Stimulated activated CD4-positive, alpha-beta T cell treated with anti-CD3 and anti-CD28 coated beads, Interleukin-2, amount 100 ng/mL, for 24 hours (primary cell): ENCODE measurements at places on chromosomes 2 and 18.
A peak's percentile ranks its signal among the peaks of the same experiment; 100 is the strongest.

- DNase-seq, result no peak
These were observed 923.4 kb downstream of the SOCS6 start for GRCh38 chr18:71212222-71212621.

DNA sequence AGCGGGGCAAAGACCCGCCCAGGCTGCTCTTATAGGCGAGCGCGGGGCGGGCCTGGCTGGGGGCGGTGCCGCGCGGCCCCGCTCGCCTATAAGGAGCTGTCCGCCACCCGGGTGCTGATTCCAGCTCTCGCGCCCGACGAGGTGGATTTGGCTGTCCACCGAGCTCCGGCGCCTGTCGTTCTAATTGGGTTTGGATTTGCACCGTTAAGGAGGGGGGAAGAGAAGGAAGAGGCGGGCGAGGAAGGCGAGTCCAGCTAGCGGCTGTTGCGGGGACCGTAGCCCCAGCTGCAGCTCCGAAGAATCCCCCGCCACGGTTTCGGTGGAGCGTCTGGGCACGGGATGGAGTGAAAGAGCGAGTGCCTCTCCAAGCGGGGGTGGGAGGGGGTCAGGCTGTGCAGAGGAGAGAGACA lies at the start of gene CNTNAP5:
Gene CNTNAP5 (plus strand): TSS at position 117 of the 410 bp plus-strand sequence. CDS start 364 bp downstream, outside the sequence.
- peak; percentile 26 for DNase-seq

DNA sequence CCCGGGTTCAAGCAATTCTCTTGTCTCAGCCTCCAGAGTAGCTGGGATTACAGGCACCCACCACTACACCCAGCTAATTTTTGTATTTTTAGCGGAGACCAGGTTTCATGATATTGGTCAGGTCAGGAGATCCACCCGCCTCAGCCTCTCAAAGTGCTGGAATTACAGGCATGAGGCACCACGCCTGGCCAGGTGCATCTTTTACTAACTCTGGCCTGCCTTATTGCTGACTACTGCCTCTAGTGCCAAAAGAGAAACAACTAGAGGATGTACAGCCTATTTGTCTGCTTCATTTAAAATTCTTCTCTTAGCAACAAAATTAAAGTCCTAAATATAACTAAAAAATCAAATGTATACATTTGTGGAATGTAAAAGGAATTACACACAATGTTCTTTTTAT lies 115.4 kb downstream of the BMPR2 start:
- DNase-seq, result no peak

DNA sequence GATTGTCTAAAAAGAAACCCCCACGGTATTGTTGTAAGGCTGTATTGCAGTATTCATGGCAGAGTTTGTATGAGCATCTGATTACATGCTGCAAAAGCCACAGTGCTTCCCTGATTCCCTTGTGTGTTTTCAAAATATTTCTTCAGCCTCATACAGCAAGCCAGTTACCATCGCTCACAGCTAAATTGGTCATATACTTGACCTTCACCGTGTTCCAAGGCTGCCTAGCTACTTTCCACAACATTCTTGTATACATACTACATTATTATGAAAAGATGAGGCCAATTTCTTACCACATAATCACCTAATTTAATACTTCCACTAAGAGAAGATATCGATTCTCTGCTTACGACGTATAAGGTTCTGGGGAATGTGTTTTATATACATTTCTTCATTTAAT lies 576.3 kb upstream of the CNTNAP5 start:
- no peak for DNase-seq

DNA sequence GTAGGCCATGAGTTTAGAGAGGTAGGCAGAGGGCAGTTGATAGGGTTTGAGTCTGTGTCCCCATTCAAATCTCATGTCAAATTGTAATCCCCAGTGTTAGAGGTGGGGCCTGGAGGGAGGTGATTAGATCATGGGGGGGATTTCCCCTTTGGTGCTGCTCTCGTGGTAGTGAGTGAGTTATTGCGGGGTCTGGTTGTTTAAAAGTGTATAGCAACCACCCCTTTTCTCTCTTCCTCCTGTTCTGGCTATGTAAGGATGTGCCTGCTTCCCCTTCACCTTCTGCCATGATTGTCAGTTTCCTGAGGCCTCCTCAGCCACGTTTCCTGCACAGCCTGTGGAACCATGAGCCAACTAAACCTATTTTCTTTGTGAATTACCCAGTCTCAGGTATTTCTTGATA lies 25.5 kb downstream of the MARCHF4 start:
- DNase-seq, result peak; percentile 12

DNA sequence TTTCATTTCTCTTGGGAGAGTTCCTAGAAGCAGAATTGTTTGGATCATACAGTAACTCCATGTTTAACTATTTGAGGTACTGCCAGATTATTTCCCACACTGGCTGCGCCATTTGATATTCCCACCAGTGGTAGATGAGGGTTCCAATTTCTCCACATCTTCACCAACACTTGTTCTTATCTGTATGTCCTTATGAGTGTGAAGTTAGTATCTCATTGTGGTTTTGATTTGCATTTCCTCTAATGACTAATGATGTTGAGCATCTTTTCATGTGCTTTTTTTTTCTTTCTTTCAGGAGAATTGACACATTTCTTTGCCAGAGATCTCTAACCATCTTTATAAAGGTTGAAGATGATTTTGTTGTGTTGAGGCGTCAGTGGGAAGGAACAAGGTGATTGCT lies 4.1 kb upstream of the MGAT5 start:
- DNase-seq, result no peak

DNA sequence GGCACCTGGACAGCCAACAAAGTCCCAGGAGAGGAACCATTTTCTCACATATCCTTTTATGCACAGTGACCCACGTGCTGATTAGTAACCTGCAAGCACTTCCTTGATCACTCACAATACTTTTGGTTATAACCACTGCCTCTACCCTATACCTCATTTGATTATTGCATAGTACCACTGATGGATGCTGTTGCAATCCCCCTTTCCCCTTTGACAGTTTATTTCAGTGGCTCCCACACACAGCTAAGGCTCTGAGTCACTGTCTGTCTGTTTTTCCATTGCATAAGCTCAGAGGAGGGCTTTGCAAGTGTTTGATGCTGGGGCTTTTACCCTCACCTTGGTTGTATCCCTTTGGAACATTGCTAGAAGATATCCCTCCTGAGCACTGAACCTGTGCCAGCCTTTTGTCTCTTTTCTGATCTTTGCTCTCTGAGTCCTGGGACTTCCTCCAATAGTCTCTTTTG lies 101.7 kb upstream of the RBBP8 start:
- DNase-seq, result no peak
